ENCODE measurements at places on chromosomes 7 and 10.

- DNase-seq: no peak
These were observed 26.7 kb downstream of the IQCE start for GRCh38 chr7:2585446-2585845.

DNA sequence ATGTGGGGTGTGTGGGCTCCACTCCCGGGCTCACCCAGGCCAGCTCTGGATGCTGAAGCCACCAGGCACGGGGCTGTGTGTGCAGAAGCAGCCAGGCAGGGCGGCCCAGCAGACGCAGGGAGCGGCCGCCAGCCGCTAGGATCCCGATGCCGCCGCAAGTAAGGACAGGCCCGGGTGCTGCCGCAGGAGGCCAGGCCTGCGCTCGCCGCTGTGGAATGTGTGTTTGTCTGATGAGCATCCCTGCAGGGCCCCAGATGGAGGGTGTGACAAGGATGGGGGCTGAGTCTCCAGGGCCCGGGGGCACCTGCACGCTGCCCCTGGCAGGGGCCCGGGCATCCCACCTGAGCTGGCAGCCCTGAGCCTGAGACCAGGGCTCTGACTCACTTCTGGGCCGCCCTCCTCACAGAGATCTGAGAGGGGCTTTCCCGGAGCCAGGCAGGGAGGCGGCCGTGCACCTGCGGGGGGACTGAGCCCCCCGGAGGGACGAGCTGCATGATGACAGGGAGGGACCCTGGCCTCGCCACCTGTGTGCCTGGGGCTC, 101.5 kb downstream of the FOXL3 start:
- DNase-seq: no peak

GRCh38 chr7:109890622-109891021, 1200.3 kb upstream of the LRRN3 start:
- no peak for DNase-seq

DNA sequence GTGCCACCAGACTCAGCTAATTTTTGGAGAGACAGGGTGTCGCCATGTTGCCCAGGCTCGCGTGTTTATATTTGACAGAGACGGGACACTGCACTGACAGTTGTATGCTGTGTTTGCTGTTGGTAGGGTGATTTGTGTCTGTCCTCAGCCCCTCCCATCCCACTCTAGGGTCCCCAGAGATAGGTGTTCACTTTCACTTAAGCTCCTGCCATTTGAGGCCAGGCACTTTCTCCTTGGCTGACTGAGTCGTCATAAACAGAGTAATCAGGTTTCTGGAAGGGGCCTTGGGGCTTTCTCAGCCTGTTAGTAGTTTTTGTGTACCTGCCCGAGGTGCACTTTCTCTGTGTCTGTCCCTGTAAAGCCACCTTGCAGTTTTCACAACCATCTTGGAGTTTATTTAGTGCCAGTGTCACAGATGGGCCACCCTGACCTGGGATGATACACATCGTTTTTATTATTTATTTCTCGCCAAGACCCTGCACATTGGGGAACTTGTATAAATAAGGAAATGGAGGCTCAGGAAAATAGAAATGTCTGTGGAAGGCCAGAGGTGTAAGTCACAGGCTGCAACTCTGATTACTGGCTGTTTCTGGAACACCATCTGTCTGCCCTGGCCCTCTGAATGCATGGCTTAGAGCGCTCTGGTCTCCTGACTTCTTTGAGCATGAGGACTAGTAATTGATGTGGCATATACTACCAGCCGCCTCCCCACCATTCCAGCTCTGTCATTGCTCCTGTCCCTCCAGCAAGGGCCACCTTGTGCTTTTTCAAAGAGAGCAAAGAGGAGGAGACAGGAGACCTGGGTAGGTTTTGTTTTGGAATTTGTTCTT, 81.9 kb upstream of the PDCD4 start:
- no peak for DNase-seq

DNA sequence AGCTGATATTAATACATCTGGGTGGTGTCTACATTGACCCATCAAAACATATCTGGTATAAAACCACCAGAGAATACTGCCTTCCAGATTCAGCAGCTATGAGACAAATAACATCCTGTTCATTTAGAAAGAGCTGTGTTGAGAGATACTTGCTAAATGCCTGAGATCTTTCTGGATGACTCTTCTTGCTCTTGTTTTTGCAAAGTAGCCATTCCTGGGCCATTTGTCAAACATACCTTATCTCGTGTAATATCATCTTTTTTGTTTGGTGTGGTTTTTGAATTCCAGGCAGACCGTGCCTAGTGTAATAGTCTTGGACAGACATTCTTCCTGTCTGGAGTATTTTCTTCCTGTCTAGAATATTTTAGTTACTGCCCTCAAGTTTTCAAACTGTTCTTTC, 74.7 kb upstream of the PRR15 start:
- no peak for DNase-seq

Measured in CD8-positive, alpha-beta T cell (primary cell).